ENCODE measurements at places on chromosomes 3 and 15. TPM values are rescaled to one million over a fixed set of nuclear protein-coding genes. Genes with fewer than 3 reads are reported as not detected.

DNA sequence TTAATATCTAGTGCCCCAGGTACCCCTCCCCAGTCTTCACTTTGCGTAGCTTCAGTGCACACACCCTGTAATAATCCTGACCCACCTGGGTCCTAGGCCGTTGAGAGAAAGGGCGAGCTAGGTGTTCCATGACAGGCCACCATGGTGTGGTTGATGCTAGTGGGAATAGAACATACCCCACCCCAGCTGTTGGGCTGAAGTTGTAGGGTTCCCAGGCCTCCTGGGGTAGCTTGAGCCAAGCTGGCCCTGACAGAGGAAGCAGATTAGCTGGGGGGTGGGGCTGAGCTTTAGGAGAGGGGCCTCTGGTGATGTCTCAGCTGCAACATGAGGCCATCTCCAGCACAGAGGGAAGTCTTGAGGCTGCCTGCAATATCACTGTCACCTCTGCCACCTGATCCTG, 40.5 kb downstream of the RAB11A start:
- peaks cover 9% of the 10 kb centered on the region for H3K36me3 ChIP-seq
- no peak overlapping the region for H3K27ac ChIP-seq
- no peaks in the 10 kb centered on the region for H3K4me1 ChIP-seq

DNA sequence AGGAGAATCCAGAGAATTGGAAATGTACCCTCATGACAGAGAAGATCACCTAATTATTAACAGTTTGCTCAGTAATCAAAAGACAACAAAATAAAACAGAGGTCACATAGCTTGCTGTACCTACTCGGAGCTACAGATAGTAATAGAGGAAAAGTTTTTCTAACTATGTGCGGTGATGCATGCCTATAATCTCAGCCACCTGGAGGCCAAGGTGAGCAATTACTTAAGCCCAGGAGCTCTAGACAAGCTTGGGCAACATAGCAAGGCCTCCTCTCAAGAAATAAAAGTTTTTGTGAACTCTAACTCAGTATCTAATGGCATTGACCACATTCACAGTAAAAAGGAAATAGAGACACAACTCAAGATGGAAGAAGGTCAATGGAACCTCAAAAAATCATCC, 243.6 kb downstream of the ATP8B4 start:
- H3K27me3 ChIP-seq, result peaks cover 2% of the 10 kb centered on the region
- H3K4me3 ChIP-seq, result no peak overlapping the region
- no peaks in the 10 kb centered on the region for H3K4me1 ChIP-seq
- no peaks in the 10 kb centered on the region for H3K36me3 ChIP-seq
- no peak overlapping the region for H3K27ac ChIP-seq

- DNase-seq, result no peak
- peaks cover 9% of the 10 kb centered on the region for H3K27me3 ChIP-seq
- H3K4me3 ChIP-seq, result no peak overlapping the region
- H3K27ac ChIP-seq, result no peak overlapping the region
- H3K36me3 ChIP-seq, result no peaks in the 10 kb centered on the region
Measured at GRCh38 chr3:29686889-29687592, 406.2 kb downstream of the RBMS3 start.

The IQCH gene
- total RNA-seq, result 1.8 TPM

- DNase-seq, result no peak
- H3K27ac ChIP-seq, result no peak overlapping the region
- no peak overlapping the region for H3K4me3 ChIP-seq
- no peaks in the 10 kb centered on the region for H3K4me1 ChIP-seq
- no peaks in the 10 kb centered on the region for H3K36me3 ChIP-seq
- H3K27me3 ChIP-seq, result no peaks in the 10 kb centered on the region
Measured at GRCh38 chr15:47987461-47987860, 133.3 kb upstream of the SLC24A5 start.

The TGM4 gene
- not detected for total RNA-seq

The LRRC15 gene
- total RNA-seq, result not detected

DNA sequence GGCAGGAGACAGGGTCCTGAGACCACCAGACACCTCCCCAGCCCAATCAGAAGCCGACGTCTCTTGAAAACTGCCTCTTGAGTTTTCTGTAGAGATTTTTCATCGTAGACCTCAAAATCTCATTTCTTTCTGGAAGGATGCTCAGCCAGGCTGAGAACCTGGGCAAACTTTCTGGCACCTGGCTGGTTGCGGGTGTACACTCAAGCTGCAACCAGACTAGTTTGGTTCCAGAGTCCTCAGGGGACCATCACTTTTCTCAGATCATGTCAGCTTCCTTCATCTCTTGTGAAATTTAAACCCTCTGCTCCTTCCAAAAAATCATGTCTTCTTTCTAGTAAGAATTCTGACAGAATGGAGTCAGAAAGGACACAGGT, 45.1 kb downstream of the CMTM7 start:
- no peaks in the 10 kb centered on the region for H3K27me3 ChIP-seq
- peaks cover 89% of the 10 kb centered on the region for H3K4me1 ChIP-seq
- peaks cover 14% of the 10 kb centered on the region for H3K36me3 ChIP-seq
- H3K27ac ChIP-seq, result peak overlapping the region; percentile 75
- DNase-seq, result no peak

GRCh38 chr15:26453914-26454313, 319.0 kb downstream of the GABRB3 start:
- H3K4me3 ChIP-seq, result no peak overlapping the region
- H3K27ac ChIP-seq, result no peak overlapping the region
- H3K27me3 ChIP-seq, result no peaks in the 10 kb centered on the region
- no peaks in the 10 kb centered on the region for H3K4me1 ChIP-seq
- H3K36me3 ChIP-seq, result no peaks in the 10 kb centered on the region

- H3K4me3 ChIP-seq, result no peak overlapping the region
- DNase-seq, result no peak
- peaks cover 7% of the 10 kb centered on the region for H3K27me3 ChIP-seq
- H3K27ac ChIP-seq, result no peak overlapping the region
- no peaks in the 10 kb centered on the region for H3K36me3 ChIP-seq
- no peaks in the 10 kb centered on the region for H3K4me1 ChIP-seq
Measured at GRCh38 chr3:54670201-54671000, 257.5 kb downstream of the LRTM1 start.

- no peak overlapping the region for H3K27ac ChIP-seq
- no peaks in the 10 kb centered on the region for H3K36me3 ChIP-seq
- H3K4me3 ChIP-seq, result no peak overlapping the region
- no peaks in the 10 kb centered on the region for H3K27me3 ChIP-seq
- H3K4me1 ChIP-seq, result no peaks in the 10 kb centered on the region
Measured at GRCh38 chr3:25292036-25292435, 136.0 kb upstream of the RARB start.

DNA sequence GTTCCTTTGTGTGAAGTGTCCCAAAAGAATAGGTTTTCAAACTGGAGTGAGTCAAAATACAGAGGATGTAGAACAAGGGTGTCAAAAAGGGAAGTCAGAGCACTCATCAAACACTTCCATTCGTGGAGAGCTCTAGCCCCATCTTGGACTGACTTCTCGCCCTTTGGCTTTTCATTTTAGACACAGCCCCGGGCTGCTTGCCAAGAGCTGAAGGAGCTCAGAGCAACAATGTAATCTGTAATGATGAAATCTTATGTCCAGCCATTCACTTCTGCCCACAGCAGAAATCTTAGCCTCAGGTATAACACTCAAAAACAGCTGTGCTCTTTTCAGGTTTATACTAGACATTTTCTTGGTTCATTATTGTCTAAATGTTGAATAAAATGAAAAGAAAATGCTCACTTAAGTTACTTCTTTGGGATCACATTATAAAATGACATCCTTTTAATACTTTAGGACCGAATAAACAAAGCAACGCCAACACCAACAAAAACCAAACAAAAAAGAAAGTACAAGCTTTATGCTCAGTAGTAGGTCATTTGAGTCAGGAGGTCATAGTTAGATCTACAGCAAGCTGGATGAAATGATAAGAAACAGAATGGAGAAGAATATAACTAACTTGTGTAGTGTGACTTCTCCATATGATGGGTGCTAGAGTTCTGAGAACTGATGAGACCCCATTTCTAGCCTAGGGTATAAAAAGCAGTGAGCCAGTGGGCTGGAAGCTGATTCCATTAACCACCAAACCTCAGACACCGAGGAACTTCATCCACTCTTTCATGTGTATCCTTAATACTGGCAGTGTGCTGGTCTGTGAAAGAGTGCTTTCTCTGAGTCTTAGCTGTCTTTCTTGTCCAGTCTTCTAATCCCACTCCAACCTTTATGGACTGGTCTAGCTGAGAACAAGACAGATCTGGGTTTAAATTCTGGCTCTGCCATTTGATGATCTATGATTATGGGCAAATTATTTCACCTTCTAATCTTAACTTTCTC, 131.8 kb upstream of the SLC7A14 start:
- no peak overlapping the region for H3K4me3 ChIP-seq
- DNase-seq, result no peak
- no peaks in the 10 kb centered on the region for H3K36me3 ChIP-seq
- H3K4me1 ChIP-seq, result no peaks in the 10 kb centered on the region
- peaks cover 38% of the 10 kb centered on the region for H3K27me3 ChIP-seq
- no peak overlapping the region for H3K27ac ChIP-seq

GRCh38 chr3:53211706-53212702, 43.8 kb downstream of the TKT start:
- peaks cover 6% of the 10 kb centered on the region for H3K4me1 ChIP-seq
- H3K36me3 ChIP-seq, result peaks cover 2% of the 10 kb centered on the region
- no peaks in the 10 kb centered on the region for H3K27me3 ChIP-seq

GRCh38 chr3:151305060-151305774, 11.4 kb downstream of the GPR87 start:
- no peaks in the 10 kb centered on the region for H3K36me3 ChIP-seq
- H3K4me1 ChIP-seq, result peaks cover 78% of the 10 kb centered on the region
- peaks cover 14% of the 10 kb centered on the region for H3K27me3 ChIP-seq
- H3K27ac ChIP-seq, result peak overlapping the region; percentile 69
- peak; percentile 51 for DNase-seq

DNA sequence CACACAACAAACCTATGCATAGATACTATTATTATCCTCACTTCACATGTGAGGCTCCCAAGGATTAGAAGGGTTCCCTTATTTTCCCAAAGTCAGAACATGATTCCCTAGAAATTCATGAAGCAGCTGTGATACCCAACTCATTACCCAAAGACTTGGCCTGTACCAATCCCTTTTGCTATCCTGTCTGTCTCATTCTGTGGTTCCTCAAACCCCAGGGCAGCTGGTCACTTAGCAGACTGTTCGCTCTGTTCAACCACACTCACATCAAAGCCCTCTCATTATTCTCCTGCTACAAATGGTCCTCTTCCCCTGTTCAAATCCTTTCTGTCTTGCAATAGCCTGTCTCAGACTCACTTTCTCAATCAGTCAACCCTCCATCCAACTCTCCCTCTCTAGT, 154.3 kb upstream of the TRIM42 start:
- H3K27ac ChIP-seq, result no peak overlapping the region
- no peak overlapping the region for H3K4me3 ChIP-seq
- no peaks in the 10 kb centered on the region for H3K4me1 ChIP-seq
- no peak for DNase-seq
- peaks cover 20% of the 10 kb centered on the region for H3K27me3 ChIP-seq

DNA sequence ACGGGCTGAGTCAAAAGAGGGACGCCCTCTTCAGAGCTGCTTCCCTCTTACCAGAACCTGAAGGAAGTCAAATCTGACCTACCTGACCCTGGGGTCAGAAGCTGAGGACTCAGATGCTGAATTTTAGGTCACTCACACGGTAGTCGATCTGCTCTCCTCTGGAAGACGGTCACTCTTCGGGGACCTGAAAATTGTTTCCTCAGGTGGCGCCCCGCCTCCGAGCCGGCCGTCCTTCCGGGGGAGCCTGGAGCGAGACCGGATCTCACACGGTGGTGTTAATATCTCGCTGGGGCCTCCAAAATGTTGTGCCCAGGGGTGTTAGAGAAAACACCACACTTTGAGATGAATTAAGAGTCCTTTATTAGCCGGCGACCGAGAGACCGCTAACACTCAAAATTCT, 737.2 kb downstream of the SI start:
- H3K4me1 ChIP-seq, result no peaks in the 10 kb centered on the region
- H3K4me3 ChIP-seq, result no peak overlapping the region
- no peaks in the 10 kb centered on the region for H3K27me3 ChIP-seq
- H3K27ac ChIP-seq, result no peak overlapping the region

DNA sequence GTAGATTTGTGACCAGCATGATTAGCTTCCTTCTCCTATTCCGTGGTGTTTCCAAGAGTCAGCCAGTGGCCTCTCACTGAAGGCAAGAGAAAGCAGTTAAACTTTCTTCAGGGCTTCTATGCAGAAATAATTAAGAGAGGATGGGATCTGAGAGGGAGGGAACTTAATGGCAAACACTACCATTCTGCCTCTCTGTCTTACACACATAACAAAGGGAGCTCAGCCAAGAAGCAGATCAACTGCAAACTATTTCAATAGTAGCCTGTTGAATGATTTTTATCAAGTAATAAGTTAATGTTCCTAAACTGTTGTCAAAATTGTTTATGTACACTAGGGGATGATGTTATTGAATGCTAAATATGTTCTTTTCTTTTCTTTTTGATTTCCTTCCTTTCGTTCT, 11.8 kb downstream of the OXSR1 start:
- no peak for DNase-seq
- H3K4me3 ChIP-seq, result no peak overlapping the region
- peaks cover 37% of the 10 kb centered on the region for H3K4me1 ChIP-seq
- H3K36me3 ChIP-seq, result peaks cover 10% of the 10 kb centered on the region
- no peak overlapping the region for H3K27ac ChIP-seq

DNA sequence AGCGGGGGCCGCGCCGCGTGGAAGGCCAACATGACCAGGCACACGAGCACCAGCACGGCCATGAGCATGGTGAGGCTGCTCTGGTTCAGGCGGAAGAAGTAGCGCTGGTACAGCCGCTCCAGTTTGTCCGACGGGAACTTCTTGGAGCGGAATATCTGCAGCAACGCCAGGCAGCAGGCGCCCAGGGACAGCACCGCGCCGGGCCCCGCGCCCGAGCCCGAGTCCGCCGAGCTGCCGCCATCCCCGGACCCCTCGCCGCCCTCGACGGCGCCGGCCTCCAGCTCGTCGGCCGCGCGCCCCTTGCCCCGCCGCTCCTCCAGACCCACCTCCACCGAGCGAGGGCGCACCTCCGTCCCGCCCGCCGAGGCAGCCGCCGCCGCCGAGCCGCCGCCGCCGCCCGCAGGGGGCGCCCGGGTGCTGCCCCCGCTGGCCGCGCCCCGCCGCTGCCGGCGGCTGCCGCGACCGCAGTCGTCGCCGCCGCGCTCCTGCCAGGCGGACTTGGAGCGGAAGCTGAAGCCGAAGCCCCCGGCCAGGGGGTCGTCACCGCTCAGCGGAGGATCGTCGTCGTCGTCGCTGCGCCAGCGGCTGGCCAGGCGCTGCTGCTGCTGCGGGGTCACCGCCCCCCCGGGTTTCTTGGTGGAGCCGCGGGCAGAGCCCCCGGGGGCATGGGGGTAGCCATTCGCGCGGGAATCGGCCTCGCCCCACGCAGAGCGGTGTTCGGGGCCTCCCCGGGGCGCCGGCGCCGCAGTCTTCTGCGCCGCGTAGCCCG, 957 bp downstream of the ADCY5 start:
- H3K36me3 ChIP-seq, result no peaks in the 10 kb centered on the region
- H3K27me3 ChIP-seq, result peaks cover 46% of the 10 kb centered on the region

DNA sequence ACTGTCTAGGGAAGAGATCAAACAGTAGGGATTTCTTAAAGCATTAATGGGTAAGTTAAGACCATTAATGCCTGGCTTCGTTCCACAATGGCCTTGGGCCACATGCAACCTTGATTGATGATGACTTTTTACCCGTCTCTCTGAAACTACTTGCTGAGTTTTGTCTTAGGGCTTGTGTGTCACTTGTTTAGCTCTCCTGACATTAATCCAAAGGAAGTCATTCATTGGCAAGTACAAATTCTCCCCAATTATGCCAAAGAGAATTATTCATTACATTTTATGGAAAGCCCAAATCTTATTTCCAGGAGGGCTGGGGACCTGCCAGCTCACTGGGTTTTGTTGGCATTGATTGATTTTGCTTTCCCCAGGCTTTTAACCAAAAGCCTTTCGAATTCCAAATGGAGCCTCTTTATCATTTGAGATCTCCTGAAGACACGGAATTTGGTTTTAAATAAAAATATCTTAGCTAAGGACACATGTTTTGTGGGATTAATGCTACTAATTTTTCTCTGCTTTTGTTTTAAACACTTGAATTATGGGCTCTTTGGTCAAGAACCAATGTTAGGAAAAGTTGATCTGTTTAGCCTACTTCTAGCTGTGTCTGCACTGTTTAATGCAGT, 40.7 kb downstream of the SERPINI1 start:
- H3K36me3 ChIP-seq, result no peaks in the 10 kb centered on the region
- H3K27me3 ChIP-seq, result no peaks in the 10 kb centered on the region
- no peaks in the 10 kb centered on the region for H3K4me1 ChIP-seq

All from activated CD4-positive, alpha-beta T cell treated with anti-CD3 and anti-CD28 coated beads for 36 hours (primary cell).